Dorsolateral prefrontal cortex (tissue), 122 donors: ENCODE measurements at places on chromosomes 3 and 15.

GRCh38 chr3:73668391-73668790 is 43.6 kb upstream of the PDZRN3 start:
- no peak for DNase-seq

DNA sequence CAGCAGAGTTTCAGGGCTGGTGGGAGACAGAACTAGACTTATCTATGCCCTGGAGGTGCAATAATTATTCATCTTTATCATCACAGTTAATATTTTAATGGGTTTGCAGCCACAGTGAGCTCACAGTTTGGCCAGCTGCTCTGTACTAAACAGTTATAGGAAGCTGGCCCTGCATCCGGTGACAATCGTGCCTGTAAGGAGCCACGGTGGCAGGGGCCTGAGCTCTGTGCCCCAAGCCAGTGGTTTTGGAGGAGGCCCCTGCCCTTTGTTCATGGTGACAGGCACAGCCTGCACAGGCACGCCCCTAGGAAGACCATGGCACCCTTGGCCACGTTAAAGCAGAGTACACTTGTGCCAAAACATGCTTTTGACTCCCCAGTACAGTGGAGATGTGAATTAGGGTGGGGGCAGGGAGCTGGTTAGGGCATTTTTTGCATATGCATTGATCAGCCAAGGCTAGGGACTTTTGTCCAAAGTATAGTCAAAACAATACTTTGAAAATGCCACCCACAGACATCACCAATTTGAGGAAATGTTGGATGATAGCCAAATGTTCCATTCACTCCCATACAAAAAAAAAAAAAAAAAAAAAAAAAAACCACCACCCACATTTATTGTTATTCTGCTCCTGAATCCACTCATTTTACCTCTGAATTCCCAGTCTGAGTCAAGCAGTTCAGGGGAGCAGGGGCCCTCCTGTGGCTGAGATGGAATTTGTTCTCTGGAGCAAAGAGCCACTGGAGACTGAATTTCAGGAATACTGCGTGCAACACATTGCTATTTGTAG is 3.4 kb upstream of the RFTN1 start:
- DNase-seq, result peak; percentile 73

DNA sequence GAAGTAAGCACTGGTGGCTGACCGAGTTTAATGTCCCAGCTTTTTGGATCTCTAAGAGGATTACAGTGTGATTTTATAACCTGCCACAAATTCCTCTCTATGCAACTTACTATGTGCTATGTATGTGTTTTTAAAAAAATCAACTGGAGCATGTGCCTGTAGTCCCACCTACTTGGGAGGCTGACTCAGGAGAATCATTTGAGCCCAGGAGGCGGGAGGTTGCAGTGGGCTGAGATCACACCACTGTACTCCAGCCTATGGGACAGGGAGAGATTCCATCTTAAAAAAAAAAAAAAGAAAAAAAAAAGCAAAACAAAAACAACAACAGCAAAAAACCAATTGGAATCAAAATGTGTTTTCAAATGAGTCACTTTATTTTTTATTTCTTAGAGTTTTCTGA is 29.6 kb downstream of the DUT start:
- DNase-seq, result no peak

GRCh38 chr15:68770216-68770615 is 50.5 kb downstream of the ANP32A start:
- DNase-seq, result no peak

DNA sequence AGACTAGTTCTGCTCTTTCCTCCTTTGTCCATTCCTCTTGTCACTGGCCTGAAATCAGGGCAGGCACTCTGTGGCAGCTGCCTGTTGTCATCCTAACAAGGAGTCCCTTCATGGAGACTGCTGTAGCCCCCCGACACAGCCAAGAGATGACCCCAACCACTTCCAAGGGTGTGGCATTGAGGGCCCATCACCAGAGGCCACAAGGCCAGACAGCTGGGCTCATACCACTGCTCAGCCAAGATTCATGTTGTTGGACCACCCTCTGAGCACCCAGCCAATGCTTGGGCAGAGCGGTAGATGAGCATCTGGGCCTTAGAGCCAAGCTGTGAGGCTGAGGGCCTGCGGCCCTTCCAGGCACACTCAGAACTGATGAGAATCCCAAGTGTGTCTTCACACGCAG is 85.4 kb downstream of the EPHB1 start:
- DNase-seq, result no peak

DNA sequence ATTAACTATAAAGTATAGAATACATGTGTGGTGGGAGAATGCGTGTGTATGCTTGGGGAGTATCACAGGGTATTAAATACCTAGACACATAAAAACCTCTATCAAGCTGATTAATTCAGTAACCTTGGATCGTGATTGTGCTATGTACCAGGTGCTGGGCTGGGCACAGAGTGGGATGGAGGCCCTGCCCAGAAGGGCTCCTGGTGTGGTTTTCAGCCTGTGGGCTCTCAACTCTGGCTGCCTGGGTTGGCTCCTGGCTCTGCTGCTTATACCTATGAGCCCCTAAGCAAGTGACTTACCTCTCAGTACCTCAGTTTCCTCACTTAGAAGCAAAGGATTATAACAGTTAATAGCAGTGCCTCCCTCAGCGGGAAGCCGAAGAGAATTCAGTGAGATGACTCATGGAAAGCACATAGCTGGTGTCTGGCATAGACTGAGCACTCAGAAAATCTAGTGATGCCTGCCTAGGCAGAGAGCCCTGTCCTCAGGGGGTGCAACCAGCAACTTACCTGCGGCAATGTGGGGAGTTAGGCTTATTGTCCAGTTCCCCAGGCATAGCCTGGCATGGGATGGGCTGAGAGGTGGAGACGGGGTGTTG is 90.6 kb upstream of the MYZAP start:
- DNase-seq, result no peak
